Hepatic stellate cell (primary cell): ENCODE measurements at places on chromosomes 1 and 21.

DNA sequence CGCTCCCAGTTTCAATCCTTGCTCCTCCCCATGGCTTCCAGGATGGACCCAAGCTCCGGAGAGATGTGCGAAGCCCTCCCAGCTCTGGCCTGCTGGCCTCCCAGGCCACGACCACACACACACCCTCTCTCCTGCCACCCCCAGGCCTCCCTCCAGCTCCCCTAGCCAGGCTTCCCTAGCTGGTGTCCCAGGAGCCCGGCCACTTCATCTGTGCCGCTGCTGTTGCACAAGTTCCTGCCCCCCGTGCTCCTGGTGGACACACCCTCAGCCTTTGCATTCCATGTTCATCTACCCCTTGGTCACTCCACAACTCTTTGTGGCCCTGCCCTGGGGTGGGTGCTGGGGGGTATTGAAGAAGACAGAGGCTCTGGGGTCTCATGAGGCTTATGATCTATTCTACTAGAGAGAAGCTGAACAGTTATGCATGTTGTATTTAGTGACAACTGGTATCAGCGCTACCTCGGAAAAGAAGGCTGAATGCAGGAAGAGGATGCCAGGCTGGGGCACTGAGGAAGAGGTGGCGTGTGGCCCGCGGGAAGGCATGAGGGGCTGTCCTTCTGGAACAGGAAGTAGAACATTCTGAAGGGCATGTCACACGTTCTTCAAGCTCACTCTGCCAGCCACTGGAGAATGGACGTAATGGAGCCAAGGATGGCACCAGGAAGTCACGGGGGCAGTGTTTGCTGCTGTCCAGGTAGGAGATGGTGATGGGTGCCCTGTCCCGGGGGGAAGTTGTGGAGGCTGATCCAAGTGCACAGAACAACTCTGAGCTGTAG, 172.4 kb downstream of the PSMG1 start:
- no peak for DNase-seq

- DNase-seq: peak; percentile 29
These were observed 94.5 kb upstream of the RAVER2 start for GRCh38 chr1:64650411-64650810.

- DNase-seq: no peak
These were observed 21.2 kb upstream of the APOBEC4 start for GRCh38 chr1:183674339-183674738.

- no peak for DNase-seq
These were observed 301 bp upstream of the NUDT17 start for GRCh38 chr1:145845144-145845513.

- DNase-seq: no peak
These were observed 11.5 kb downstream of the FCRL5 start for GRCh38 chr1:157540852-157541251.

GRCh38 chr1:95309031-95309471, 75.0 kb downstream of the RWDD3 start:
- DNase-seq: peak; percentile 6

- DNase-seq: no peak
These were observed 21.4 kb downstream of the SOX13 start for GRCh38 chr1:204094313-204094729.
